ENCODE measurements at places on chromosomes 16 and 17. TPM values are rescaled to one million over a fixed set of nuclear protein-coding genes. Genes with fewer than 3 reads are reported as not detected.

Gene ASPHD1
- total RNA-seq, result not detected

Gene PERCC1
- total RNA-seq, result 0.32 TPM

GRCh38 chr17:64492481-64493109, 4.3 kb downstream of the POLG2 start:
- no peak for DNase-seq

DNA sequence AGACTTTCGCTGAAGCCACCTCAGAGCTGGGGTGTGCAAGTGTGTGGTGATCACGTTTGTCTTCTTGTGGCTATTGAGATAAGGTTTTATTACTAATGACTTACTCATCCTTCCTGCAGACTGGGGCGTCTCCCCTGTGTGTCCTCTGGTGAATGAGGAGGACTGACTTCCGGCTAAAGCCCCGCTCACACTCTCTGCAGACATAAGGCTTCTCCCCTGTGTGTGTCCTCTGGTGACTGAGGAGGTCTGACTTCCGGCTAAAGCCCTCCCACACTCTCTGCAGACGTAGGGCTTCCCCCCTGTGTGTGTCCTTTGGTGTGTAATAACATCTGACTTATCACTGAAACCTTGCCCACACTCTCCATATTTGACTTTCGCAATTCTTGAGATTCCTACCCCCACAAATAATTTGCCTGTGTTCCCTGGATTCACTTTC, 19.4 kb downstream of the PRDM7 start:
- DNase-seq, result no peak

DNA sequence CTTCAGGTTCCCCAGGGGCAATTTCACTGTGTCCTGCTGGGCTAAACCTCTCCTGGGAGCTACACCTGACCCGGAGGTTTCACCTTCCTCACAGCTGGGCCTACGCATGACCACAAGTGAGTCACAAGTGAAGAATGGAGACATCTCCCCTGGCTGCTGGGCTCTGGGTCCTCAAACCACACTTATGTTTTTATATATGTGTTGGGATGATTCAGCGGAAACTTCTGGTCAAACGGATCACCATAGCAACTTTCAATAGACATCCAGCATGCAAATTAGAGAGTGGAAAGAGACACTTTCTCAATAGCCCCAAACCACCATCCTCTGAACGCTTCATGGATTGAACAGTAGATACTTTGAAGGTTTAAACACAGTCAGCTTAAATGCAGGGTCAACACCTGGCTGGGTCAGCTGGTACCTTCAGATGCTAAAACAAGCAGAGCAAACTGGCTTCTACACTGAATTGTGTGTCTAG, 28.0 kb upstream of the MAF start:
- no peak for DNase-seq

GRCh38 chr17:40516581-40517285, 15.3 kb upstream of the TNS4 start:
- no peak for DNase-seq

- peak; percentile 72 for DNase-seq
Measured at GRCh38 chr17:75876190-75876937, 2.0 kb downstream of the TRIM47 start.
